ENCODE measurements at places on chromosomes 13 and 19.

DNA sequence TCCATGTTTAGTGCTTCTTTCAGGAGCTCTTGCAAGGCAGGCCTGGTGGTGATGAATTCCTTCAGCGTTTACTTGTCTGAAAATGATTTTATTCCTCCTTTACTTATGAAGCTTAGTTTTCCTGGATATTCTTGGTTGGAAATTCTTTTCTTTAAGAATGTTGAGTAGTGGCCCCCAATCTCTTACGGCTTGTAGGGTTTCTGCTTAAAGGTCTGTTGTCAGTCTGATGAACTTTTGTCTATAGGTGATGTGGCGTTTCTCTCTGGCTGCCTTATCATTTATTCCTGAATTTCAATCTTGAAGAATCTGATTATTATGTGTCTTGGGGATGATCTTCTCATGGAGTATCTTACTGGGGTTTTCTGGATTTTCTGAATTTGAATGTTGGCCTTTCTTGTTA, 26.0 kb downstream of the ZNF430 start:
- H3K4me3 ChIP-seq: no peak overlapping the region
- H3K27ac ChIP-seq: no peak overlapping the region
- H3K36me3 ChIP-seq: peaks cover 42% of the 10 kb centered on the region
- no peak for DNase-seq
- H3K27me3 ChIP-seq: no peaks in the 10 kb centered on the region

DNA sequence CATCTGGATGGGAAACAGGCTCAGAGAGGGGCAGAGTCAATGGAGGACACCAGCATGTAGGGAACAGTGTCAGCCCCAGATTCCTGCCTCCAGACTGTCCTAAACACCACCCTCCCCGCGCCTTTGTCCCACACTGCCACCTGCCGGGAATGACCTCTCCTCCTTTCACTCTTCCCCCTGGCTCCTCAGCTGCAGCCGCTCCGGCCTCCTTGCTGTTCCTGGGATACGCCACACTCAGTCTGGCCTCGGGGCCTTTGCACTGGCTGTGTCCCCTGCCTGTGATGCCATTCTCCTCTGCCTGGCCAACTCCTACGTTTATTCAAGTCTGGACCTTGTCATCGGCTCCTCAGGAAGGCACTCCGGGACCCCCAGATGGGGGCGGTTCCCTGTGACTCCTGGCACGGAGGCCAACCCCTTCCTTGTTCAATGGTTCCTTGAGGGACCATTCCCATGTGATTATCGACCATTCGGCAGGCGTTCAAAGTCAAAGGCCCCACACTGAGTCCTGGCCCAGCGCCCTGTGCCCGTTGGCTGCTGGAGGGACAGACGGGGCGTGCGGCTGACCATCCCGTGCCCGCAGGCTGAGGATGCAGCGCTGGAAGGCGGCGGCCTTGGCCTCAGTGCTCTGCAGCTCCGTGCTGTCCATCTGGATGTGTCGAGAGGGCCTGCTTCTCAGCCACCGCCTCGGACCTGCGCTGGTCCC, 15.8 kb downstream of the FUT6 start:
- H3K4me1 ChIP-seq: no peaks in the 10 kb centered on the region
- peaks cover 10% of the 10 kb centered on the region for H3K27me3 ChIP-seq
- no peaks in the 10 kb centered on the region for H3K36me3 ChIP-seq
- no peak for DNase-seq
- H3K27ac ChIP-seq: no peak overlapping the region

DNA sequence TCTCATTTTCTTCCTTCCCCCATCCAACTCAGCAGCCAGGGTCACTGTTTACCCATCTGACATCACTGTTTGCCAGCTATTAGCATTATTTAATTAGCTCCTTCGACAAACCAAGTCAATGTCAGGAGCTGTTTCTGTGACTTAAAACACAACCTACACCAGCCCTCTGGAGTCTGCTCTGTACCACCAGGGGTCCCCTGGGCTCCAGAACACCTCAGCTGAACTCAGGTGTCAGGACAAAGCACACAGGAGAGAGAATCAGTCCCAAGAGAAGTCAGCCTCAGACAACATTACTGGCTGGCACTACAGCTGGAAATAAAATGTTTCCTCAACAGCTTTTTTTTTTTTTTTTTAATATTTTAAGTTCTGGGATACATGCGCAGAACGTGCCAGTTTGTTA, 45.1 kb downstream of the DCLK1 start:
- peaks cover 4% of the 10 kb centered on the region for H3K36me3 ChIP-seq
- H3K4me3 ChIP-seq: no peak overlapping the region
- DNase-seq: no peak
- H3K27me3 ChIP-seq: no peaks in the 10 kb centered on the region
- peaks cover 21% of the 10 kb centered on the region for H3K4me1 ChIP-seq
- no peak overlapping the region for H3K27ac ChIP-seq

DNA sequence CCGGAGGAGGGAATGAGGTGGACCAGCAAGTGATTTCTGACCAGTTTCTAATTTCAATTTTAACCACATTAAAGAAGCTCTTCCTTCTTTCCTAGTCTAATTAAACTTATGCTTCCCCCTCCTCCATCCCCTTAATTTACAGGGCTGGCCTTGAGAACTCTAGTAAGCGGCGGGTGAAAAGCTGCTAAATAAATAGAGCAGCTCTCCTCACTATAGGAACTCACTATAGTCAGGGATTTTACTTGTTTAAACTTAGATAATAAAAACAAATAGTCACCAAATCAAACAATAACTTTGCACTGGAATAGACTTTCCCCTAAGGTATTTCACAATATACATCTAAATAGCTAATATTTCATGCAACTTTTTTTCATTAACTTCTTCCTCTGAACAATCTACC, 1838.2 kb upstream of the PRR20A start:
- H3K4me3 ChIP-seq: no peak overlapping the region
- H3K4me1 ChIP-seq: no peaks in the 10 kb centered on the region
- no peak overlapping the region for H3K27ac ChIP-seq
- H3K27me3 ChIP-seq: no peaks in the 10 kb centered on the region

- DNase-seq: no peak
- H3K27ac ChIP-seq: no peak overlapping the region
- H3K4me1 ChIP-seq: peaks cover 2% of the 10 kb centered on the region
- peaks cover 2% of the 10 kb centered on the region for H3K27me3 ChIP-seq
- H3K36me3 ChIP-seq: no peaks in the 10 kb centered on the region
These were observed 5.2 kb upstream of the KBTBD7 start for GRCh38 chr13:41199526-41199925.

GRCh38 chr19:47303966-47304365, 5.7 kb upstream of the C5AR1 start:
- H3K27ac ChIP-seq: no peak overlapping the region
- DNase-seq: no peak
- no peaks in the 10 kb centered on the region for H3K36me3 ChIP-seq
- H3K4me1 ChIP-seq: no peaks in the 10 kb centered on the region

- H3K27me3 ChIP-seq: peaks cover 24% of the 10 kb centered on the region
- H3K4me1 ChIP-seq: peaks cover 16% of the 10 kb centered on the region
- no peak for DNase-seq
- peak overlapping the region; percentile 84 for H3K4me3 ChIP-seq
These were observed 782 bp upstream of the JUND start for GRCh38 chr19:18282021-18282787.

DNA sequence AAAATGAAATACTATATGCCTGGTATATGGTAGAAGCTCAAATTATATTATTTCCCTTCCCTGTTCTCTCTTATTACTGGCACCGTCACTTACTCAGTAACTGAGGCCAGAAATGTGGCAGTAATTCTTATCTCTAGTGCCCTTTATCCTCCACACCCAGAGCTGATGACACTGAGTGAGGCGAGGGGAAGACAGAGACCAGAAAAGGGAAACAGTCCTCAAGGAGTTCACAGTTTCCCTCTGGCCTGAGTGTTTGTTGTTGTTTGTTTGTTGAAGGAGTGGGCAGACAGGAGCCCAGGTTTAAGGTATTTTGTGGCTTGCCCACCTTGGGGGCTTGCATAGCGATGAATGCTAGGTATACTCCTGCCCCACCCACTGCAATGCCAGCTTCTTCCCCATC, 101.5 kb upstream of the FNDC3A start:
- H3K4me3 ChIP-seq: no peak overlapping the region
- no peaks in the 10 kb centered on the region for H3K36me3 ChIP-seq
- peaks cover 3% of the 10 kb centered on the region for H3K4me1 ChIP-seq
- peaks cover 5% of the 10 kb centered on the region for H3K27me3 ChIP-seq

DNA sequence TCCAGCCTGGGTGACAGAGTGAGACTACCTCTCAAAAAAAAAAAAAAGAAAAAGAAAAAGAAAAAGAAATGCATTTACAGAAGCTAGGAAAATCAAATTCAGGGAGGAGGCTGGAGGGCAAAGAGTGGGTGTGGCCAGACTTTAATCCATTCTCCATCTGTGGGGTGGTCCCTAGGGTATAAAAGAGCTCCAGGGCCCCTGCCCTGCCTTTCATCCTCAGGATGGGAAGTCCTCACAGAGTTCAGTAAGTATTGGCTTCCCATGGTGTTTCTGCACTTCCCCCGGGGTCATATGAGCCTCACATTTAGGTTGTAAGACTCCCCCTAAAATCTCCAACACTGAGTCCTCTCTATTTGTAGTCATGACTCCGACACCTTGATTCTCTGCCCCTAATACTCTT, 33.0 kb downstream of the DPRX start:
- peaks cover 2% of the 10 kb centered on the region for H3K27me3 ChIP-seq
- DNase-seq: no peak
- H3K4me1 ChIP-seq: no peaks in the 10 kb centered on the region
- no peak overlapping the region for H3K27ac ChIP-seq
- H3K4me3 ChIP-seq: no peak overlapping the region

DNA sequence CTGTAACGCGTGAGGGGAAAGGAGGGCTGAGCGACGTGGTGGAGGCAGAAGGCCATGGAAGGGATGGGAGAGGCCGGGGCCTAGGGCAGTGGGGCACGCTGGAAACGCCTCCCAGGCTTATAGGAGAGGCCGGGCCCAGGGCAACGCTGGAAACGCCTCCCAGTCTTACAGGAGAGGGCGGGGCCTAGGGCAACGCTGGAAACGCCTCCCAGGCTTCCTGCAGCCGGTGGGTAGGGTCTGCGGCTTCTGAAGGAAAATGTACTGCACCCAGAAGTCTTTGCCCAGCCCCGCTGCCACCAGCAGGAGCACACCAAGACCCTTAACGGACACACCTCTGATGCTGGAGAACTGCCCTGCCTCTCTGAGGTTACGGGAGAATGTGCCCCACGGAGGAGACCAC, 9.1 kb downstream of the CACTIN start:
- no peaks in the 10 kb centered on the region for H3K36me3 ChIP-seq
- H3K4me3 ChIP-seq: no peak overlapping the region
- H3K27me3 ChIP-seq: peaks cover 3% of the 10 kb centered on the region
- no peak overlapping the region for H3K27ac ChIP-seq
- DNase-seq: no peak

- H3K4me3 ChIP-seq: no peak overlapping the region
- H3K27ac ChIP-seq: no peak overlapping the region
- no peaks in the 10 kb centered on the region for H3K4me1 ChIP-seq
- no peaks in the 10 kb centered on the region for H3K27me3 ChIP-seq
- H3K36me3 ChIP-seq: no peaks in the 10 kb centered on the region
- DNase-seq: no peak
These were observed 49.3 kb downstream of the IFT88 start for GRCh38 chr13:20616059-20616797.

GRCh38 chr13:48896312-48896711, 79.4 kb upstream of the FNDC3A start:
- no peaks in the 10 kb centered on the region for H3K36me3 ChIP-seq
- DNase-seq: no peak
- H3K4me3 ChIP-seq: no peak overlapping the region

GRCh38 chr19:17332677-17333581, 1.7 kb downstream of the ANO8 start:
- peaks cover 5% of the 10 kb centered on the region for H3K36me3 ChIP-seq
- peak overlapping the region; percentile 43 for H3K27ac ChIP-seq
- peak; percentile 62 for DNase-seq
- peaks cover 16% of the 10 kb centered on the region for H3K27me3 ChIP-seq

DNA sequence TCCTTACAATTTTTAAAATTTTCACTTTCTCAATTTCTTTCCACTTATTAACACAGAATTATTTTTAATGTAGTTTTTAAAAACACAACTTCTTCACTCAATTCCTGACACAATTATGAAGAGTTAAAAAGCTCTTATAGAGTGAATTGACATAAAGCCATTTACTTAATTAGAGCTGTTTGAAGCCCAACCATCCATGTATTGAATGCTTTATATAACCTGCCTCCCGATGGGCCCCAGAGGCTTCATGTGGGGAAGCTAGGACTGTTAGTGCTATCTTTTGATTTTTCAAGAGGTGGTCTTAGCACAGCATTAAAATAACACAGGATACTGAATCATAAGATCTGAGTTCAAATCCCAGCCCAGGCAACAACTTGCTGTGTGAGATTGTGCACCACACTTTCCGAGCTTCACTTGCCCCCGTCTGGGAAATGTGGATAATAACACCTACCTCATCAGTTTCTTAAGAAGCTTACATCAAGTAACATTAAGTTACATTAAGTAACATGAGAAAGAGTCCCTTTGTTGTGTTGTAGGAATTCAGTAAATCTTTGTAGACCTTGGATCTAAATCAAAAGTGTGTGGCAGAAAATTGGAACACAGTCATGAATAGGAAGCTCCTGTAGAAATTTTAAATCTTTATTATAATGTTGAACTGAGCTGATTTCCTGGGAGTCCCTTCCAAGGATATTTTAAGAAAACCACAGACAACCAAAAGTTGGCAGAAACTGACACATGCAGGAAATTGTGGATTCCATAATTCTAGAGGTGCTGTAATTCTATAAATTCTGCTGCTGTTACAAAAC, 5.5 kb upstream of the ENOX1 start:
- peaks cover 4% of the 10 kb centered on the region for H3K4me1 ChIP-seq
- H3K36me3 ChIP-seq: no peaks in the 10 kb centered on the region
- peaks cover 8% of the 10 kb centered on the region for H3K27me3 ChIP-seq

Data from glutamatergic neuron (in vitro differentiated cells).